ENCODE measurements at places on chromosomes 7 and 10.

DNA sequence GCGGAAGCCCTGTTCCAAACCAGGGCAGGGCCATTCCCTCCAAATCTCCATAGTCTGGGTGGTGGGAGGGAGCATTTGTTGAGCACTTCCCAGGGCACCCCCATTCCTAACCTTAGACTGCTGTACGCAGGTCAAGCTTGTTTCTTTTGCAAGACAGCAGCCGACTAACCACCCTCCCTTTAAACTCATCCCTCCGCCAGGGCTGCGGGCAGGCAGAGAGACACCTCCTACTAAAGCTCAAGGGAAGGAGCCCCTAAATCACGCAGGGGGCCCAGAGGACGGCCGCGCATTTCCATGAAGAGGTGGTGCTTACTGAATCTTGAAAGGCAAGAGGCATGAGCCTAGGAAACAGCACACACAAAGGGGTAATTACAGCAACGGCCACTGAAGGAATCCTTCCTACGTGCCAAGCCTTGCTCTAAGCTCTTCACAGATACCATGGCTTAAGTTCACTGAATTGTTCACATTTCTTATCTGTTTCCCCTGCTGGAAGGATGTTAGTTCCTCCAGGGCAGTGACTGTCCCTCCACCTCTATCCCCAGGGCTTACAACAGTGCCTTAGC is 90.0 kb downstream of the PROSER2 start:
- H3K36me3 ChIP-seq, result no peaks in the 10 kb centered on the region
- H3K4me1 ChIP-seq, result no peaks in the 10 kb centered on the region
- no peak for ATAC-seq
- H3K4me3 ChIP-seq, result no peak overlapping the region
- no peaks in the 10 kb centered on the region for H3K27me3 ChIP-seq
- H3K27ac ChIP-seq, result no peak overlapping the region

GRCh38 chr7:97351488-97351887 is 234.0 kb downstream of the SDHAF3 start:
- no peaks in the 10 kb centered on the region for H3K4me1 ChIP-seq
- no peak for ATAC-seq
- no peaks in the 10 kb centered on the region for H3K36me3 ChIP-seq

DNA sequence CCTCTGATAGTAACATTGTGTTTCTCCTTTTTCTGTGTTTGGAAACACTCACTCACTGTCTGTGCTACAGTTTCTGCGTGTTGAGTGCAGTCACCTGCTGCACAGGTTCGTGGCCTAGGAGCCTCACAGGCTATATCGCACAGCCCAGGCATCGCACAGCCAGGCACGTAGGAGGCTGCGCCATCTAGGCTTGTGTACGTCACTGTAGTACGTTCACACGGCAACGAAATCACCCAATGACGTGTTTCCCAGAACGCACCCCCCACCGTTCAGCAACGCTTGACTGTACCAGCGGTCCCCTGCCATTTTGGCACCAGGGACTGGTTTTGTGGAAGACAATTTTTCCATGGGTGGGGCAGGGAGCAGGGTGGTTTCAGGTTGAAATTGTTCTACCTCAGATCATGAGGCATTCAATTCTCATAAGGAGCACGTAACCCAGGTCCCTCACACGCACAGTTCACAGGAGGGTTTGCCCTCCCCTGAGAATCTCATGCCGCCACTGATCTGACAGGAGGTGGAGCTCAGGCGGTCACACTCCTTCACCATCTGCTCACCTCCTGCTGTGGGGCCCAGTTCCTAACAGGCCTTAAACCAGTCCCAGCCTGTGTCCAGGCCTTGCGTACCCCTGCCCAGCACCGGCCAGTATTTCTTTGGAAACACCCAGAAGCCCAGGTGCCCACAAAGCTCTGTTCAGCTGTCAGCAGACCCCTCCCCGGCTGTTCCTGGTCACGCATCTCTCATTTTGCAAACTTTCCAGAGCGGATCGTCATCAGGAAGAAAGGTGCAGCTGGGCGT is 23.2 kb upstream of the PRKAR1B start:
- ATAC-seq, result no peak
- peak overlapping the region; percentile 32 for H3K27ac ChIP-seq
- no peaks in the 10 kb centered on the region for H3K27me3 ChIP-seq
- peaks cover 19% of the 10 kb centered on the region for H3K4me1 ChIP-seq
- no peak overlapping the region for H3K4me3 ChIP-seq
- H3K36me3 ChIP-seq, result no peaks in the 10 kb centered on the region

GRCh38 chr10:61151059-61151458 is 207.1 kb upstream of the RHOBTB1 start:
- H3K4me3 ChIP-seq, result no peak overlapping the region
- no peak overlapping the region for H3K27ac ChIP-seq
- ATAC-seq, result no peak
- H3K36me3 ChIP-seq, result no peaks in the 10 kb centered on the region

- no peak for ATAC-seq
- no peak overlapping the region for H3K27ac ChIP-seq
- H3K4me3 ChIP-seq, result no peak overlapping the region
- H3K36me3 ChIP-seq, result no peaks in the 10 kb centered on the region
Measured at GRCh38 chr7:37392673-37393017, 56.0 kb downstream of the ELMO1 start.

DNA sequence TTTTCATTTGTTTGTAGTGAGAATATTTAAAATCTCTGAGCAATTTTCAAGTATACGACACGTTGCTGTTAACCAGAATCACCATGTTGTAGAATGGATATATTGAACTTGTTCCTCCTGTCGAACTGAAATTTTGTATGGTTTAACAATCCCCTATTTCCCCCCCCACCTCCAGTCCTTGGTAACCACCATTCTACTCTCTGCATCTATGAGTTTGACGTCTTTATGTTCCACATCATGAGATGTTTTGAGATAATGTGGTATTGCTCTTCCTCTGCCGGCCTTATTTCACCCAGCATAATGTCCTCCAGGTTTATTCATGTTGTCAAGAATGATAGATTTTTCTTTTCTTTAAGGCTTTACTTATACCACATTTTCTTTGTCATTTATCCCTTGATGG is 17.4 kb upstream of the PRKCQ start:
- H3K4me1 ChIP-seq, result no peaks in the 10 kb centered on the region
- no peak overlapping the region for H3K27ac ChIP-seq
- no peak overlapping the region for H3K4me3 ChIP-seq
- H3K27me3 ChIP-seq, result no peaks in the 10 kb centered on the region

DNA sequence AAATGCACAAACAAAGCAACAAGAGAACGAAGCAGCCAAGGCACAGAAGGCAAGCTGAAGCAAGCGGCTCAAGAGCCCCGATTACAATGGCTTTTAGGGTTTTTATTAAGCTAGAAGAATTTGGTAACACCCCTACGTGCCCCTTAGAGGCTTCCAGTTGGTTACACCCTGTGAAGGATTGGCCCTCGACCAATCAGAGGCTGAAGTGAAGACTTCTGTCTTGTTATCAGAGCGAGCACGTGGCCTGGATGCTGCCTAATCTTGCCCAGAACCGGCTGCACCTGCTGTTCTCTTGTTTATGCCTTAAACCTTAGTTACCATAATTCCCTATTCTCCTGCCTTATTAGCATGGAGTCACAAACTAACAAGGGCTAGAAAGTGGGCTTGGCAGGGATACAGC is 21.4 kb downstream of the KCNK18 start:
- H3K4me1 ChIP-seq, result no peaks in the 10 kb centered on the region
- no peak overlapping the region for H3K4me3 ChIP-seq

- H3K4me3 ChIP-seq, result no peak overlapping the region
- H3K4me1 ChIP-seq, result no peaks in the 10 kb centered on the region
- H3K27ac ChIP-seq, result no peak overlapping the region
Measured at GRCh38 chr10:5168897-5169420, 16.0 kb downstream of the AKR1C8 start.

GRCh38 chr7:71612911-71613310 is 481.0 kb downstream of the GALNT17 start:
- H3K4me3 ChIP-seq, result peak overlapping the region; percentile 17
- ATAC-seq, result peak; percentile 63
- no peaks in the 10 kb centered on the region for H3K27me3 ChIP-seq
- peak overlapping the region; percentile 70 for H3K27ac ChIP-seq

DNA sequence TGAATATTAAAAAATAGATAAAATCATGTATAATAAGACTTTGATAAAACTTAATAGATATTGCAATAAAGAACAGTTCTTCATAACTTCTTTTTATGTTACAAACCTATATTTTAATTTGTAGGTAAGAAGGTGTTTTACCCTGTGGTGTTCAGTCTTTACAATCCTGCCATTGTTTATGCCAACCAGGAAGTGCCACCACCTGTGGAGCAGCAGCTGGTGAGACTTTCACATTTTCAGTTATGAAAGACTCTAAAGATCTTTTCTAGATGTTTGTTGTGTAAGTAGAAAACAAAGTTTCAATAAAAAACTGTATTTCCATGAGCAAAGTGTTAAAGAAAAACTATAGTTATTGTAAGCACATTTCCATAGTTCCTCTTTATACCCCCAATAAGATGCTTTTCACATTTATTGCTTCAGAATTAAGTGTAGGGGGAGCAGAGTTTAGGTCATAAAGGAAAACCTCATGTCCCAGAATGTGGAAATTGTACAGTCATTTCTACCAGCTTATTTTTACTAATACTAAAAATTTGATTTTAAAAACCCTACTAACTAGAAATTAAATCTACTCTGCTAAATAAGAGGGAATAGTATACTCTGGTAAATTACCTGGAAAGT is 28.7 kb downstream of the CSGALNACT2 start:
- H3K27me3 ChIP-seq, result no peaks in the 10 kb centered on the region
- H3K36me3 ChIP-seq, result no peaks in the 10 kb centered on the region
- no peak overlapping the region for H3K27ac ChIP-seq
- H3K4me3 ChIP-seq, result no peak overlapping the region
- H3K4me1 ChIP-seq, result no peaks in the 10 kb centered on the region

DNA sequence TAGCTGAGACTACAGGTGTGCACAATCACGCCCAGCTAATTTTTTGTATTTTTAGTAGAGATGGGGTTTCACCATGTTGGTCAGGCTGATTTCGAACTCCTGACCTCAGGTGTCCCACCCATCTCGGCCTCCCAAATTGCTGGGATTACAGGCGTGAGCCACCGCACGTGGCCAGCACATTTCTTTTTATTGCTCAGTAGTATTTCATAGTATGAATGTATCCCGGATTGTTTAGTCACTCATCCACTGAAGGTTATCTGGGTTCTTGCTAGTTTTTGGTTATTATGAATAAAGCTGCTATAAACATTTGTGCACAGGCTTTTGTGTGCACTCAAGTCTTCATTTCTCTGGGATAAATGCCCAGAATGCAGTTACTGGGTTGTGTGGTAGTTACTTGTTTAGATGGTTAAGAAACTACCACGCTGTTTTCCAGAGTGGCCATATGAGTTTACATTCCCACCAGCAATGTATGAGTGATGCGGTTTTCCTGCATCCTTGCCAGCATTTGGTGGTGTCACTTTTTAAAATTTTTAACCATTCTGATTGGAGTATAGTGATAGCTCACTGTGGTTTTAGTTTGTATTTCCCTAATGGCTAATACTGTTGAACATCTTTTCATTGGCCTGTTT is 275.8 kb upstream of the LYZL1 start:
- H3K27me3 ChIP-seq, result peaks cover 6% of the 10 kb centered on the region
- no peak for ATAC-seq
- H3K36me3 ChIP-seq, result no peaks in the 10 kb centered on the region
- no peak overlapping the region for H3K4me3 ChIP-seq
- H3K27ac ChIP-seq, result no peak overlapping the region

- H3K4me1 ChIP-seq, result no peaks in the 10 kb centered on the region
- no peak for ATAC-seq
- H3K27me3 ChIP-seq, result no peaks in the 10 kb centered on the region
- no peak overlapping the region for H3K4me3 ChIP-seq
- no peak overlapping the region for H3K27ac ChIP-seq
- H3K36me3 ChIP-seq, result no peaks in the 10 kb centered on the region
Measured at GRCh38 chr10:14220026-14220425, 110.7 kb downstream of the FRMD4A start.

- peak overlapping the region; percentile 98 for H3K27ac ChIP-seq
- peaks cover 65% of the 10 kb centered on the region for H3K4me1 ChIP-seq
- ATAC-seq, result no peak
- H3K4me3 ChIP-seq, result peak overlapping the region; percentile 84
Measured at GRCh38 chr7:35802649-35803048, 1.8 kb downstream of the SEPTIN7 start.

- no peak overlapping the region for H3K27ac ChIP-seq
- no peaks in the 10 kb centered on the region for H3K36me3 ChIP-seq
- no peak overlapping the region for H3K4me3 ChIP-seq
- H3K27me3 ChIP-seq, result no peaks in the 10 kb centered on the region
- no peak for ATAC-seq
Measured at GRCh38 chr10:124233546-124234138, 140.2 kb upstream of the CHST15 start.

DNA sequence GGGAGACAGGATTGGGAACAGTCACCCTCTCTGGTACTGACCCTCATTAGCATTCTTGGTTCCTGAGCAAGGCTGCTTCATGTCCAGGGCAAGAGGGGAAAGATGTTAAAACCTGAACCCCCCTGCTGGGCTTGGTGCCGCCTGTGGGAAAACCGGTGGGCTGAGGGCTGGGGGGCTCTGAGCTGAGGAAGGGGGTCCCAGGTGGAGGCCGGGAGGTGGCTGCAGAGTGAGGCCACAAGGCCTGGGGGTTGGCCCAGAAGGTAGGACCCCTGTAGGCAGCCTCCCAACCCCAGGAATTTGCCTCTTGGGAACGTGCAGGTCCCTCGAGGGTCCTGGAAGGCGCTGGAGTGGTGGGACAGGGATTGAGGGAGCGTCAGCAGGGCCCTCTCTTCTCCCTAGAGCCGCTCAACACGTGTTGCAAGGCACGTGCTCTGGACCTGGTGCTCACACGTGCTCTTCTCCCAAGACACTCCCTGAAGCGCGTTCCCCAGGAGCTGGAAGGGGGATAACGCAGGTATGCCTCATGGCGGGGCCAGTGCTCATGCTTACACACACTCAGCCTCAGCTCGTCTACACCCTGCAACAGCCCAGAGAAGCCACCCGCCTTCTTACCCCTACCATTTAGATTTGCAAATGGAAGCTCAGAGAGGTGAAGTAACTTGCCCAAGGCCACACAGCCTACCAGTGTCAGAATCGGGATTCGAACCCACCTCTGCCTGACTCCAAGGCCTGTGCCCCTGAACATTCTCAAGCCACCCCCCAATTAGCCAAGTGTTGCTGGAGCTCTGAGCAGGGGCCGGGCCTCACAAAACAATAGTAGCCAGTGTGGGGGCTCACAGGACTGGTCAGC is 64.4 kb downstream of the LHPP start:
- no peaks in the 10 kb centered on the region for H3K36me3 ChIP-seq
- peaks cover 49% of the 10 kb centered on the region for H3K4me1 ChIP-seq
- H3K27me3 ChIP-seq, result no peaks in the 10 kb centered on the region
- ATAC-seq, result no peak
- no peak overlapping the region for H3K27ac ChIP-seq

DNA sequence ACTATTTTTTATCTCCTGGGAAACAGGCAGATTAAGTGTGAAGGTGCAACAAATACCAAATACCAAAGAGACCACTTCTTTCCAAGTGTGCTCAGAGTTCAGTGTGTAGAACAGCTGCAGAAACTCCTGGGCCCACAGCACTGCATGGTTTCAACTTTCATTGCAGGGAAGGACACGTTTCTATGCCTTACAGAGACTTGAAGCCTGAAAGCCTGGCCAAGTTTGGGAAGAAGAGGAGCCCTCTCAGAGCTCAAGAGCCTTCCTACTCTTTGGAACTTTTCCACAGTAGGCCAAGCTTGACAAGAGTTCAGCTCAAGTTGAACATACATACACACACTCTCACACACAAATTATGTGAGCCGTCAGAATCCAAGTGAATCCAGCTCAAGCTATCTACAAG is 2.5 kb downstream of the HOXA4 start:
- H3K27ac ChIP-seq, result peak overlapping the region; percentile 99
- H3K4me1 ChIP-seq, result peaks cover 86% of the 10 kb centered on the region
- H3K4me3 ChIP-seq, result no peak overlapping the region
- no peaks in the 10 kb centered on the region for H3K36me3 ChIP-seq
- H3K27me3 ChIP-seq, result no peaks in the 10 kb centered on the region

- no peak for ATAC-seq
- H3K4me3 ChIP-seq, result no peak overlapping the region
- H3K27me3 ChIP-seq, result no peaks in the 10 kb centered on the region
- no peak overlapping the region for H3K27ac ChIP-seq
- no peaks in the 10 kb centered on the region for H3K4me1 ChIP-seq
- no peaks in the 10 kb centered on the region for H3K36me3 ChIP-seq
Measured at GRCh38 chr10:25547382-25547781, 372.6 kb downstream of the GPR158 start.
